CD8-positive, alpha-beta T cell (primary cell): ENCODE measurements at places on chromosomes 5 and 9.

DNA sequence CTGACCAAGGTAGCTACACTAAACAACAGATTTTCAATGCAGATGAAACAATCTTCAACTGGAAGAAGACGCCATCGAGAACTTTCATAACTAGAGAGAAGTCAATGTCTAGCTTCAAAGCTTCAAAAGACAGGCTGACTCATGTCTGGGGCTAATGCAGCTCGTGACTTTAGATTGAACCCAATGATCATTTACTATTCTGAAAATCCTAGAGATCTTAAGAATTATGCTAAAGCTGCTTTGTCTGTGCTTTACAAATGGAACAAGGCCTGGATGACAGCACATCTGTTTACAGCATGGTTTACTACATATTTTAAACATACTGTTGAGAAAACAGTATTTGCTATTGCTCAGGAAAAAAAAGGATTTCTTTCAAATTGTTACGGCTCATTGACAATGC lies 54.9 kb downstream of the RICTOR start:
- DNase-seq: no peak

DNA sequence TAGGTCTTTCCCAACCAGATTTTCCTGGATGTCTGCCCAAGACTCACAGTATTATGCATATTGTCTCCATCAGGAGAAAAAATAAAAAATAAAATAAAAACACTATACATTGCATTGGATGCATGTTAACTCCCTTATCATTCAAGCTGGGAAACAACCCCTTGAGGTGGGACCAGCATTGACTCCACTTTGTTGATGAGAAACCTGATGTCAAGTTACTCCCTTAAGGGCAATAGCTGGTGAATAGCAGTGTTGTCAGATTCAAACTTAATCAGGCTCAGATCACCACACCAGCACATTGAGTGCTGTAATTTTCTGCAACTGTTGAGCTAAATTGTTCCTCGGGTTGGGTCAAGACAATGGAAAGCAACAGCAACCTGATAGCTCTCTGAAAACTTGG lies 264.0 kb upstream of the TRIM32 start:
- no peak for DNase-seq

- no peak for DNase-seq
Observed at GRCh38 chr5:135648116-135648515, 69.3 kb upstream of the CXCL14 start.

GRCh38 chr9:127575875-127576778 lies 36.0 kb upstream of the STXBP1 start:
- DNase-seq: no peak

GRCh38 chr5:2577312-2578036 lies 174.0 kb downstream of the IRX2 start:
- DNase-seq: no peak

GRCh38 chr9:136189394-136190236 lies 15.3 kb downstream of the LHX3 start:
- DNase-seq: no peak

GRCh38 chr5:98993512-98993911 lies 64.7 kb upstream of the CHD1 start:
- no peak for DNase-seq

- DNase-seq: no peak
Observed at GRCh38 chr5:140235791-140236551, 61.0 kb downstream of the CYSTM1 start.

DNA sequence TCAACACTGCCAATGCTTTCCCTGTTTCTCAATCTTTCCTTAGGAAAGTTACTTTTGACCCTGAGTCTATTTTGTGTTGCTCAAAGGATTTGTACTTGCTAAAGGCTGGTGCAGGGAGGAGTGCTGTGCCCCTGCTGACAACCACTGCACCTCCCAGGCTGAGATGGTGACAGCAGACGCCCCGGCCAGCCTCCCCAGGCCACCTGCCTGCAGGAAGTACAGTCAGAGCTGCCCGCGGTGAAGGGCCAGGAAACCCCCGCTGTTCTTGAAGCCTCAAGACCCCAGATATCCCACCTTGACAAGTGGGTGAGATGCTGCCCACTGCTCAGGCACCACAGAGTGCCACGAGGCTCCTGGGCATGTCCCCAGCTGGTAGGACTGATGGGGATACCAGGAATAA lies 44.2 kb upstream of the CKMT2 start:
- DNase-seq: no peak

DNA sequence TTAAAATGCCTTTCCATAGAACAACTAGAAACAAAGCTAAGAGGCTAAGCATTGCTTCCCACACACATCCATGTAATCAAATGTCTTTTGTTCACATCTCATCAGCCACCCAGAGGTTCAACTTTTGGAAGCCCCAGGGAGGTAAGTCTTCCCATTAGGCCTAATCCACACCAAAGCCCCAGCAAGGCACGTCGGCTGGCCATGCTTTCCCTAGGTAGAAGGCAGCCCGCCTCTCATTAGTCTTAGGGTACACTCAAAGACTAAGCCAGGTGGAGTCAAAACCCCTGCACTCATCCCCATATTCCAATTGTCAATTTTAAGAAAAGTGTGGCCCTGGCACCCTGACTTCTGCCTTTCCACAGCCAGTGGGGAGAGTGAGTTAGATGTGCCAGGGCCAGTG lies 87.9 kb downstream of the ATPSCKMT start:
- DNase-seq: no peak

DNA sequence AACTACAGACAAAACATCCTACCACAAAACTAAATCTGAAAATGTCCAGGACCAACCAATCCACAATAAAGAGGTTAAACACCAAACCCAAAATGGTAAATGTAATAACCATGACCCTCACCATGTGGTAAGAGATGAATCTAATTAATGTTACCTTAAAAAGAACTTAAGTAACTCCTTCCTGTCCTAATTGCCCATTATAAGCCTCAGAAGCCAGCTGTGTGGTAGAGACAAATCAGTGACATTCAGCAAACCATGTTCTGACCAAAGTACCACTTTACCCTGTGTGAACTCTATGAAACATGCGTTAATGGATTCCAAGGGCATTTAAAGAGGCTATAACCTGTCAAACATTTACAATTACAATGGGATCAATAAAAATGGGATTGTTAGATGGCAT lies 25.0 kb downstream of the LPAR1 start:
- no peak for DNase-seq

DNA sequence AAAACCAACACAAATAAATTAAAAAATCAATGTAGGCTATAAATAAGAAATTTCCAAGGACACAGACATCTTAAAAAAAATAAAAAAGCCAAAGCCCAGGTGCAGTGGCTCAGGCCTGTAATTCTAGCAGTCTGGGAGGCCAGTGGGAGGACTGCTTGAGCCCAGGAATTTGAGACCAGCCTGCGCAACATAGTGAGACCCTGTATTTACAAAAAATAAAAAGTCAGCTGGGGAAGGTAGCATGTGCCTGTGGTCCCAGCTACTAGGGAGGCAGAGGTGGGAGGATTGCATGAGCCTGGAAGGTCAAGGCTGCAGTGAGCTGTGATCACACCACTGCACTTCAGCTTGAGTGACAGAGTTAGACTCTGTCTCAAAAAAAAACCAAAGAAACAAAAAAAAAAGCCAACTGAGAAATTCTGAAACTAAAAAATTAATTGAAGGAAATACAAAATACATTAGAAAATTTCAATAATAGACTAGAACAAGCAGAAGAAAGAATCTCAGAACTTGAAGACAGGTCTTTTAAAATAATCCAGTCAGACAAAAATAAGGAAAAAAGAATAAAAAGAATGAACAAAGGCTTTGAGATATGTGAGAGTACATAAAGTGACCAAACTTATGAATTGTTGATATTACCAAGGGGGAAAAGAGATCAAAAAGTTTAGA lies 149.5 kb upstream of the PANK3 start:
- DNase-seq: no peak

DNA sequence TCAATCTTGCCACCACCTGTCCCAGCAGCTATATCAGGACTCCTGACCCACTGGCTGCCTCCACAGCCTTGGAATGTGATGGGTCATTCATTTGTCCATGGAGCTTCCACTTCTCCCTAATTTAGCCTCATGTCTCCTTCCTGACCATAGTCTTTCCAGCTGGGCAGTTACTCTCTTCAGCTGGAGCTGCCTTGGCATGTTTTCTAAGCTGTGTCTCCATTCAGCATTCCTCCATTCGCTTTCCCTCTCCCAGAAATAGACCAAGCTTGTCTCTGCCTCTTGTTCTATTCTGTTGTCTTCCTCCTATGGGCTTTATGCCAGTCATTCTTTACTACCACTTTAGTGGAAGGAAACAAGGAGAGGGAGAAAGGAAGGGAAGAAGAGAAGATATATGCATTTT lies 5.3 kb upstream of the CTXN3 start:
- no peak for DNase-seq

GRCh38 chr9:128340691-128341434 lies 536 bp downstream of the SLC27A4 start:
- DNase-seq: no peak

GRCh38 chr9:128389395-128390149 lies 18.4 kb downstream of the URM1 start:
- no peak for DNase-seq

DNA sequence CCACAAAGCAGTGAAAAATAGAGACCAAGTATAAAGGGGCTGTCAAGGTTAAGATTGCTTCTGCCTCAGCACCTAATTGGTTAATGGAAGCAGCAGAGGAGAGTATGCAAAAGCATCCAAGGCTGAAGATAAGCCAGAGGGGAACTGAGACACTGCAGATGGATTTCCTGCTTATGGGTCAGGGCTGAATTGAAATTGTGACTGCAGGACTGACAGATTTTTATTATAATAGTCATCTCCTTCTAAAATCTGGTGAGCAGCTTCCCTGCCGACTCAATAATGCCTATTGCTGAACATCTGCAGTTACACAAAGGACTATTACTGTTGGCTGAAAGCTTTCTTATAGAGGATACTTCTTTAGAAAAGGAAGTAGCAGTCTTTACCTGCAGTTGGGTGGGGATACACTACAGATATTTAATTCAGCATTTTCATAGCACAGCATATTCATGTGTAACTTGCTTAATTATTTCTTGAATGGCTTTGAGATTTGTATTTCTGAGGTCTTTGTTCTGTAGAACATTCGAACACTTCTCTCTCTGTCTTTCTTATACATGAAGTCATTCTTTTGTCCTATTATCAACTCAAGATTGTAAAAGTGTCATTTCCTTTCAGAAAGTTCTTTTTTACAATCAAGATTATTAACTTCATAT lies 363.0 kb upstream of the RIOK2 start:
- no peak for DNase-seq

DNA sequence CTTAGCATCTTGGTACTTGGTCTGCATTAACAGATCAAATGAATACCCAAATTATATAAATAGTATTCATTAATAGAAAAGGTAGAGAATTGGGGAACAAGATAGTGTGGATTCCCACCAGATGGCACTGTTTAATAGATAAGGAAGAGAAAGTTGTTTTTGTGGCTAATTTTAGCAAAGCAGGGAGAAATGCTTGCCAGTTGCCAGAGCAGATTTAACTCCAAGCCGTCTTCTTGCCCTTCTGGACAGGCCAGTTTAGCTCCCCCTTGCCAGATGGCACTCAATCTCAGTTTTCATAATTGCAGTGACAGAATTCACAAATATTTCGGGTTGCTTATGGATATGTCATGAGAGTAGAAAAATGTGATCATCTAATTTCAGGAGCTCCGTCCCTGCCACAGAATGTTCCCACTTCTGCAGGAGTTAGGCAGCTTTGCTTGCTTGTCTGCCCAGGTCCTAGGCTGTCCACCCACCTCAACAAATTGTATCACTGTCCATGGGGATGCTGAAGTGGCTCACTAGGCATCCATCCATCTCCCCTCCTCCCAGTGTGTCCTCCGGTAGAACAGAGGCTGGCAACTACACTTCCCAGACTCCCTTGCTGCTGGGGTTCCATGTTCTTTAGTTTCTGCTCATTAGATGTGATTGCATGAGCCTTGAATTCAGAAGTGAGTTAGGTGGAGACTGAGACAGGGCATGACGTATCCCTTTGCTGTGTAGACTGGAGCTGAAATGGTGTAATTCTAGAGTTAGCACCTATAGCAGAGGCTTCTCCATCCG lies 11.8 kb upstream of the HEXB start:
- DNase-seq: no peak
